Heart left ventricle (tissue), 16 donors: ENCODE measurements at places on chromosomes 13 and 19. TPM values are rescaled to one million over a fixed set of nuclear protein-coding genes. Genes with fewer than 3 reads are reported as not detected.

DNA sequence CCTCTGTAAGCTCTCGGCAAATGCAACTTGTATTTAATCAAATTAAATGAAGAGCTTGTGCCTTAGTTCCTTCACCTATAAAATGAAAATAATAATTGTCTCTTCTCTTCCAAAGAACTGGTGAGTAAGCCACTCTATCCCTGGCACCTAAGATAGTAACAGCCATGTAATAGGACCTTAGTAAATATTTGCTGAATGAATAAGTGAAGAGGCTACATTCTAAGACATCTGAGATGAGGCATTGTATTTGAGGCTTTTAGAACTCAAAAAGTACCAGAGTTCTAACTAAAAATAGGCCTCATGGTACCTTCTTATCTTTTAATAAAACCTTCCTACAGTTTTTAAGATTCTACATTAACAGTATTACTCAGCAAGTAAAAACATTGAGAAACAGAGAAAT, 17.3 kb upstream of the DCLK1 start:
- no peak for DNase-seq
- no peak overlapping the region for H3K4me3 ChIP-seq
- no peaks in the 10 kb centered on the region for H3K27me3 ChIP-seq
- peaks cover 5% of the 10 kb centered on the region for H3K4me1 ChIP-seq

GRCh38 chr13:21638319-21639282, 32.3 kb upstream of the FGF9 start:
- DNase-seq = no peak
- H3K4me3 ChIP-seq = no peak overlapping the region
- H3K27ac ChIP-seq = no peak overlapping the region
- H3K4me1 ChIP-seq = no peaks in the 10 kb centered on the region
- no peaks in the 10 kb centered on the region for H3K36me3 ChIP-seq

- peaks cover 4% of the 10 kb centered on the region for H3K36me3 ChIP-seq
- no peaks in the 10 kb centered on the region for H3K27me3 ChIP-seq
- DNase-seq = no peak
- H3K4me3 ChIP-seq = peak overlapping the region; percentile 70
- no peak overlapping the region for H3K27ac ChIP-seq
These were observed 586 bp downstream of the MRI1 start for GRCh38 chr19:13764821-13765394.

MBD3L3 gene
- total RNA-seq = not detected

- H3K36me3 ChIP-seq = no peaks in the 10 kb centered on the region
- no peaks in the 10 kb centered on the region for H3K27me3 ChIP-seq
- H3K27ac ChIP-seq = no peak overlapping the region
- DNase-seq = no peak
These were observed 3.2 kb upstream of the MAB21L1 start for GRCh38 chr13:35479706-35480105.

LILRB2 gene
- total RNA-seq = 43.6 TPM

- DNase-seq = no peak
- no peak overlapping the region for H3K27ac ChIP-seq
- no peaks in the 10 kb centered on the region for H3K36me3 ChIP-seq
- no peaks in the 10 kb centered on the region for H3K4me1 ChIP-seq
- H3K4me3 ChIP-seq = no peak overlapping the region
These were observed 238.4 kb downstream of the IRS2 start for GRCh38 chr13:109547942-109548341.

GRCh38 chr19:56900573-56901097, 60.1 kb upstream of the PEG3 start:
- H3K4me1 ChIP-seq = no peaks in the 10 kb centered on the region
- H3K27ac ChIP-seq = no peak overlapping the region
- H3K27me3 ChIP-seq = no peaks in the 10 kb centered on the region
- no peaks in the 10 kb centered on the region for H3K36me3 ChIP-seq
- no peak overlapping the region for H3K4me3 ChIP-seq

- peaks cover 55% of the 10 kb centered on the region for H3K4me1 ChIP-seq
- H3K27me3 ChIP-seq = no peaks in the 10 kb centered on the region
- H3K27ac ChIP-seq = peak overlapping the region; percentile 93
- H3K36me3 ChIP-seq = peaks cover 9% of the 10 kb centered on the region
- DNase-seq = peak; percentile 72
- H3K4me3 ChIP-seq = peak overlapping the region; percentile 97
These were observed 1.2 kb downstream of the DAZAP1 start for GRCh38 chr19:1408300-1409203.

- peaks cover 43% of the 10 kb centered on the region for H3K4me1 ChIP-seq
- DNase-seq = peak; percentile 97
- no peaks in the 10 kb centered on the region for H3K27me3 ChIP-seq
- peaks cover 31% of the 10 kb centered on the region for H3K36me3 ChIP-seq
- H3K27ac ChIP-seq = peak overlapping the region; percentile 96
These were observed 3.8 kb downstream of the PPP1R12C start for GRCh38 chr19:55113570-55114039.

DNA sequence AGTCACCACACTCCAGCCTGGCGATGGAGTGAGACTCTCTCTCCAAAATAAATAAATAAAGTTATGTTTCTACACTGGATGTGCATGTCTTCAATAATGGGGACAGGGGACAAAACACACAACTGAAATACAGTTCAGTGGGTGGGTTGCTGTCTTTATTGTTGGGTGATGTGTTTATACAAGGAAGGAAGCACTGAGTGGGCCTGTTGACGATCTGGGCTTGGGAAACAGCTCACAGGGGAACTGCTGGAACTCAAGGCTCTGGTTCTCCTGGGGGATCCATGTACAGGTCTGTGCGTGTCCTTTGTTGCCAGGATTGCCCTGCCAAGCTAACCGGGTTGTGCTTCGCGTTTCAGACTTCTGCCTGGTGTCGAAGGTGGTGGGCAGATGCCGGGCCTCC, 18.9 kb downstream of the SPINT2 start:
- H3K27me3 ChIP-seq = no peaks in the 10 kb centered on the region
- H3K4me1 ChIP-seq = peaks cover 41% of the 10 kb centered on the region
- H3K4me3 ChIP-seq = no peak overlapping the region
- H3K27ac ChIP-seq = no peak overlapping the region
- H3K36me3 ChIP-seq = no peaks in the 10 kb centered on the region
- DNase-seq = no peak

ZNF44 gene
- 13.7 TPM for total RNA-seq
